ENCODE measurements at places on chromosomes 5 and 9.

GRCh38 chr5:56871777-56872176 lies 37.6 kb upstream of the SETD9 start:
- no peak for DNase-seq

- no peak for DNase-seq
Measured at GRCh38 chr5:72392326-72392733, 72.2 kb downstream of the PTCD2 start.

GRCh38 chr9:88773126-88773525 lies 218.1 kb upstream of the S1PR3 start:
- no peak for DNase-seq

GRCh38 chr9:129781981-129782380 lies 21.0 kb upstream of the TOR1B start:
- DNase-seq = no peak

GRCh38 chr5:155886311-155887031 lies 440.5 kb upstream of the SGCD start:
- DNase-seq = no peak

- DNase-seq = no peak
Measured at GRCh38 chr5:39083968-39084367, 9.8 kb upstream of the RICTOR start.

- DNase-seq = no peak
Measured at GRCh38 chr5:145776886-145777285, 58.3 kb downstream of the PRELID2 start.

GRCh38 chr5:28077291-28078240 lies 1039.2 kb upstream of the CDH9 start:
- no peak for DNase-seq

- DNase-seq = no peak
Measured at GRCh38 chr9:93864032-93864431, 91.1 kb downstream of the BARX1 start.

- no peak for DNase-seq
Measured at GRCh38 chr5:150140830-150141229, 14.8 kb downstream of the PDGFRB start.

DNA sequence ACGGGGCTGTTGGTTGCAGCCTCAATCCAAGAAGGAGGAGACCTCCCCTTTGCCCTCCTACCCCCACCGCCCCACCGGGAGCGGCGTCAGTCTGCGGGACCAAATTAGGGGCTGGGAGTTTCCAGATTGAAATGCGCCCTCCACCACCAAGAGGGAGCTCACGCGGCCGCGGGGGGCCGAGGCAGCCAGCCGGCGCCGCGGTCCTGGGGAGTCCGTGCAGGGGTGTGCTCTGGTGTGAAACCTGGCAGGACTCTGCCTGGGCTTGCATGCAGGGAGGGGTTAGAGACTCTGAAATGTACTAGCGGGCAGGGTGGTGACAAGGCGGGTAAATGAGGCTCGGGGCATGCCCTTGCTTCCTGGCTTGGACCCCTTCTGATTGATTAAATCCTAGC lies 989 bp upstream of the FBN2 start:
- no peak for DNase-seq

- DNase-seq = peak; percentile 22
Measured at GRCh38 chr9:93592643-93593021, 16.2 kb downstream of the PHF2 start.

DNA sequence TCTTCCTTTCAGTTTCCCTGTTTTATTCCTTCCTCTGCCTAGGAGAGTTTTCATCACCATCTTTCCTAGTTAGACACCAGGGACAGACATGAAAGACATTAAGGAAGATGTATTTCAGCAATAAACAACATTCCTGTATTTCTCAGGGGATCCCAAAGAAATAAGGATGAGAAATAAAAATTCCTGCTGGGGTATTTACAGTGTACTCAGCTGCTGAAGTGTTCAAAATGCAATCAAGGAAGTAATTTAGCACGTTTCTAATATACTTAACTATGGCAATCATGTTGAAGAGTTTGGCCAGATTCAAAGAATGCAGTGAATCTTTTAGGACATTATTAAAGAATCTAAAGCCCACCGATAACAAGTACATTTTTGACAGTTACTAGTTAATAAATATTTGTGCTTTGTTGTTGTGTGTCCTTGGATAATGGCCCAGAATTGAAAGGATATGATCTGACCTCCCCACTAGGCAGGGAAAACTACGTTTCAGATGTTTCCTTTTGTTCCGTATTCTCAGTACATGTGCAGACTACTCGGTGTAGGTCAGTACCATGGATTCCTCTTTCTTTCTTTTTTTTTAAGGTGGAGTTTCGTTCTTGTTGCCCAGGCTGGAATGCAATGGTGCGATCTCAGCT lies 46.8 kb downstream of the INIP start:
- DNase-seq = no peak

GRCh38 chr5:79692596-79692995 lies 3.0 kb downstream of the CMYA5 start:
- DNase-seq = no peak

GRCh38 chr5:1288439-1289335 lies 6.2 kb downstream of the TERT start:
- no peak for DNase-seq

GRCh38 chr9:4796988-4797853 lies 4.5 kb downstream of the RCL1 start:
- peak; percentile 68 for DNase-seq

DNA sequence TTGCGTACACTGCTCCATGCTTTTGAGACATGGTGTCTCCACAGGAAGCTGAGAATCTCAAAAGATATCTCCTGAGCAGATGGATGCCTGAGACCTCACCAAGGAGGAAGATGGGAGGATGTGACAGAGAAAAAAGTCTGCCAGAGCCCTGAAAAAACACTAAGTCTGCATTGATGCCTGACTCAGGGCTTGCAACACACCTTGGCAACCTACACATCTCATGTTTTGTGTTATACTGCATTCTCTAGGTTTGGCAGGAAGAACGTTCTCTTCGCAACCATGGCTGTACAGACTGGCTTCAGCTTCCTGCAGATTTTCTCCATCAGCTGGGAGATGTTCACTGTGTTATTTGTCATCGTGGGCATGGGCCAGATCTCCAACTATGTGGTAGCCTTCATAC lies 19.2 kb downstream of the SLC22A4 start:
- DNase-seq = no peak

DNA sequence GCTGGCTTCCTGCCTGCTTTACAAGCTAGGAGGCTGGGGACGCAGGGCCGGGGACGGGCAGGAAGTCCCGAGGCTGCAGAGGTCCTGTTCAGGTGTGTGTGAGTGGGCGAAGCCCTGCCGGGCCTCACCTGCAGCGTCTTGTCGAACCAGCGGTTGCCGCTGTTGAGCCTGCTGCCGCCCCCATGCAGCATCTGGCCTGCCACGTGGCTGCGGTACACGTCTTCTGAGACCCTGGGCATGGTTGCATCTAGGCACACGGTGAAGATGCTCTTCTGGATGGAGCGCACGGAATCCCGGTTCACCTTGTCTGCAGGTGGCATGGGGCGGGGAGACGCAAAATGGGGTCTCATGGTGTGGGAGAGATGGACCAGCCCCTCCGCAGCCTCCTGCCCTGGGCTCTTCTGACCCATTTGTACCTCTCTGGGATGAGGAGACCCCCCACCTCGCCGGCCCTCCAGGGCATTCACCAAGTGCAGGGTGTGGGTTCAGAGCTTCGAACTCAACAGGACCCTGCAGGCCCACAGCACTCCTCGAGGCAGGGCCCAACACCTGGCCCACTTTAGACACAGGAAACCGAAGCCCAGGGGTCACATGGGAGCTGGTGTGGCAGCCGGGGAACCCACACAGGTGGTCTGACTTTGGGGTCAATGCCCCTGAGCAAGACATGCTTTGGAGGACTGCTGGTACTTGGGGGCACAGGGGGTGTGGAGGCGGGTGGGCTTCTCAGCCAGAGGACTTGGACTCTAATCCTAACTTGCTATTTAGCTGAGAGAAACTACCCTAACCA lies 10.0 kb downstream of the CRAT start:
- DNase-seq = no peak

- DNase-seq = no peak
Measured at GRCh38 chr9:91773156-91773555, 176.9 kb downstream of the ROR2 start.

- no peak for DNase-seq
Measured at GRCh38 chr5:175821790-175822211, 49.6 kb upstream of the CPLX2 start.

DNA sequence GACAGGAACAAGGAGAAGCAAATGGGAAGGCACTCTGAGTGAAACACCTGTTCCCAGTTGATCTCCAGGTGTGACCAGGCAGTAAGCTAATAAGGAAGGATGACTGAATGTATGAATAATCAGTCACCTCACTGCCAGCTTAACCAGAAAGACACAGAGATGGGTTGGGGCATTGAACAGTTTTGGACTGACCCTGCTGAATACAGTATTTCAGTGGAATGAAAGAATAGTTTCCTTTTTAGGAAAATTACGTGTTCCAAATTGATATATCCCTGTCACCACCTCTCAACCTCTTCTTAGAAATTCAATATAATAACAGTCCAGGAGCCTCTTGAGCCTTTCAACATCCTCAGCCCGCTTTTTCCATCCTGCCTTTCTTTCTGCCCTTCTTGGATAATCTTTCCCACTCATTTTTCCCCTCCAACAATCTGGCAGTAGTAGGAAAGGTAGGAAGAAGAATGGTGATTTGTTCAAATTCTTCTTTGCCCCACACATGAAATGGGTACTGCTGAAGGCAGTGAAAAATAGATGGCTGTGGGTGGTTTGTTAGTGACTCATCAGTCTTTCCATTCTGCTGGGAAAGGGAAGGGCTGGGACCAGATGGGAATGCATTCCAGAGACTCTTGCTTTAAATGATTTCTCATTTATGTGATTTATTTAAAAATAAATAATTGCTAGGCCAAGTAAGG lies 117.9 kb downstream of the ZSWIM6 start:
- DNase-seq = peak; percentile 24

- DNase-seq = no peak
Measured at GRCh38 chr9:130327781-130328348, 62.3 kb downstream of the HMCN2 start.

DNA sequence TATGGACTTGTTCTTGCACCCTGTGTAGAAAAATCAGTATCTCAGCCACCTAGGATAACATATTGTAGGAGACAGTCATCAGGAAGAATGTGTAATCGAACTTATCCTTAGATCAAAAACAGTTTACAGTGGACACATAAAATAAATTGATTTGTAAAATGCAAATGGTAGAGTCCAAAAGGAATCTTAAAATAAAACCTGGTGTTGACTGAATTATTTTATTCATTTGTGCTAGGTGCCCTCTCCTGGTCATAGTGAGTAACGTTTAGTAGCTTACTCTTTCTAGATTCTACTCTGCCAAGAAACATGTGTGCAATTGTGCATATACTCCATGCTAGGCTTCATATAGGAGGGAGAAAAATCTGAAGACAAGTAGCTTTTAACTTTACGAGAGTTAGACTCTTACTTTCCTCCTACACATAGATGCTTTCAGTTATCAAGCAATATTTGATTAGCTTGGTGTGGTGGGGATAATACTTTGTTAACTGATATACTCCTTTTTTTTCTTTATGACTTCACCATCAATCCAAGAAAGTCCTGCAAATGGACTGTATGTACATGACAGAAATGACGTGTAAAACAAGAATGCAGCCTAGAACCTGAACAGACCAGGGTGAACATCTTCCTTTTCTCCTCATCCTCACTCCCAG lies 23.7 kb upstream of the LOX start:
- peak; percentile 92 for DNase-seq

DNA sequence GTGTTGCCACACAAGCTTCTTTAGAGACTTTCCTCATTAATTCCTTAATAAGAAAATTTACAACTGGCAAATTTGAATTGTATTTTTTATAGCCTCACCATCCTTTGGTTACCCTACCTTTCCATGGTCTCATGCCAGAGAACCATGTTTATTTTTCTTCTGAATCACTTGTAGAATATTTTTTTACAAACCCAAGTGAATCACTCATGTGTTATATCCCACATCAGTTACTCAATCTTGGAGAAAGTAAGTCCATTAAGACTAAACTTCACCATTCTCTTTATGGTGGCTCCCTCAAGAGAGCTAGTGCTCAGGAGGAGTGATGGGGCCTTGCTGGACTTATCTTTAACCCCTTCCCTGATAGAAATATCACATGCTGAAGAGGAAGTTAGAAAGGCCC lies 128.9 kb downstream of the SUSD1 start:
- peak; percentile 42 for DNase-seq

- DNase-seq = no peak
Measured at GRCh38 chr5:125002727-125003598, 256.5 kb upstream of the ZNF608 start.

Measured in RKO (cell line).